ENCODE measurements at places on chromosomes 12 and 14.
A peak's percentile ranks its signal among the peaks of the same experiment; 100 is the strongest.

DNA sequence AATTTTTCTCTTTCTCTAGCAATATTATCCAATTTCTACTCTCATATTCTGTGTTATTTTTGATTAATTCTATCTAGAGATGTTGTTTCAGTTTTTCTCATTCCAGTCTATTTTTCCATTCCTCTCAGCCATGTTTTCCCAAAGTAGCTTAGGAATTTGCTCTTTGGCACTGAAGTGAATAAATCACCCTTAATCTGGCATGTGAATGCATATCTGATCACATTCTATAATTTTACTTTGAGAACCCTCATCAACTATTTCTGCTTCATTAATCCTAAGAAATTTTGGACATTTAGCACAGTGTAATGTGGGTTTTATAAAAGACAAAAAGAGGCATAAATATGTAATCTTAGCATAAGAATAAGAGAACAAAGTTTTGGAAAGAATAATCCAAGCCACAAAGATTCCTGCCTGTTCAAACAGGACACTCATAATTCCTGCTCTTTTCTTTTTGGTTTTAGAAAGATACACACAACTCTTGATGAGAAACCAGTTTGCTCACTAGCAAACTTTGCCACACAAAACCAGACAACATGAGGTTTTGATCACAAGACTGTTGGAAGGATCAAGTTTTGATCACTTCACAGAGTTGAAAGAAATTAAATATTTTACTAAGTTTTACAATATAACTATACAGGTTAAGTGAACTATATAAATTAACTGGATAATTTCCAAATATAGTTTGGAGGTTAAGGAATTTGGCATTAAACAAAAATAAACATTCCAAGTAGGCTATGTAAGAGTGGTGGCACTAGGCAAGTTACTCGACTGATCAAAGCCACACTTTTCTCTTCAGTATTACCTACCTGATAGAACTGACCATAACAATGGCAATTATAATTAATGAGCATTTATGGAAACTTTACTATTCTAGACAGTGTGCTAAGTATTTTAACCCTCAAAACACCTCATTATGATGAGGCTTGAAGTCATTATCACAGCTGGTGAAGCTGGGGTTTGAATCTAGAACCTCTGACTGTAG is 226.6 kb upstream of the TMTC1 start:
- DNase-seq: no peak

- DNase-seq: peak; percentile 31
These were observed 646 bp downstream of the ST8SIA1 start for GRCh38 chr12:22333713-22334409.

DNA sequence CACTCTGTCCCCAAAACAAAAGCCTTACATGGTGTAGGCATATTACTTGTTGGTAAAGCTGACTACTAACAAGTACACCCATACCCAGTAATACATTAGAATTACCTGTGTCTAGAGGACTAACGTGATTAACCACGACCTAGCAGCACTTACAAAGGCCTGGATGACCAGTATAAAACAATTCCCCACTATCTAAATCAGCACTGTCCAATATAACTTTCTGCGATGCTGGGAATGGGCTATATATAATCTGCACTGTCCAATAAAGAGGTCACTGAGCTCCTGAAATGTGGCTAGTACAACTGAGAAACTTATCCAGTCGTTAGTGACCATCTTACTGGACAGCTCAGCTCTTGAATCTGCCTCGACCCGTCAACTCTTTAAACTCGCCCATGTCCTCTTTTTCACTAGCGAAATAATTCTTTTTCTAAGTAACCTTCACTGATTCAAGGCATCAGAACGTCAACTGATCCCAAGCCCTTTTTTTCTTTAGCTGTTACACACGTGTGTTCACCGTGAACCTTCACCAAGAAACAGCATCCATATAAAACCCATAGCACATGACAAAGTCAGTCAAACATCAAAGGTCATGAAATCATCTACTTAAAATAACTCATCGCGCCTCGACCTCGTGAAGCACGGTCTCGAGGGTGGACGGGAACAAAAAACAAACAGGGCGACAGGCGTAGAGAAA is 905 bp upstream of the CIPC start:
- peak; percentile 66 for DNase-seq

DNA sequence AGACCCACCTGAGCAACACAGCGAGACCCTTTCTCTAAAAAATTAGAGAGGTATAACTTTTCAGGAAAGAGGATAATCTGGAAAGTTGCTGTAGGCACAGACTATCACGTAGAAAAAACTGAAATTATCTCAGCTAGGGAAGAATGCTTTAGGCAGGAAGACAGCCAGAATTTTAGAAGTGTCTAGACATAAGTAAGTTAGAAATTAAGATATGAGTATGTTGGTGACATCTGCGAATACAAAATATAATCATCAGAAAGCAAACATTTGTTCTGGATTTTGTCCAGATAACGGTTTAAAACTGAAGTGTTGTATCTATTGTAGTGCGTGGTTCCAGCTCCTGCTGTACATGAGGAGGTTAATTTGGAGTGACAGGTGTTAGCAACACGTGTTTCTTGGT is 123.2 kb downstream of the FBXL14 start:
- DNase-seq: no peak

GRCh38 chr12:76249501-76249900 is 98.7 kb downstream of the BBS10 start:
- no peak for DNase-seq

- DNase-seq: peak; percentile 41
These were observed 444.6 kb upstream of the CCDC196 start for GRCh38 chr14:66041582-66041981.

GRCh38 chr12:52916216-52916615 is 11.3 kb upstream of the KRT8 start:
- DNase-seq: no peak

- DNase-seq: no peak
These were observed 53.9 kb downstream of the ANAPC7 start for GRCh38 chr12:110349514-110350151.

GRCh38 chr12:92467886-92468285 is 234.9 kb upstream of the PLEKHG7 start:
- DNase-seq: no peak

GRCh38 chr12:121453629-121454028 is 53.7 kb downstream of the RNF34 start:
- no peak for DNase-seq

GRCh38 chr14:99320105-99320572 is 48.1 kb upstream of the BCL11B start:
- peak; percentile 73 for DNase-seq

- DNase-seq: no peak
These were observed 465.5 kb upstream of the ATP2B1 start for GRCh38 chr12:90174198-90174510.

GRCh38 chr14:60164712-60165546 is at the start of gene DHRS7:
Gene DHRS7 (minus strand): TSS chr14:60165398. CDS start chr14:60165309, 89 bp downstream.
- DNase-seq: no peak

GRCh38 chr14:98144964-98145363 is 1127.0 kb downstream of the BCL11B start:
- no peak for DNase-seq

- peak; percentile 84 for DNase-seq
These were observed 36.6 kb upstream of the PIK3C2G start for GRCh38 chr12:18224745-18225144.

DNA sequence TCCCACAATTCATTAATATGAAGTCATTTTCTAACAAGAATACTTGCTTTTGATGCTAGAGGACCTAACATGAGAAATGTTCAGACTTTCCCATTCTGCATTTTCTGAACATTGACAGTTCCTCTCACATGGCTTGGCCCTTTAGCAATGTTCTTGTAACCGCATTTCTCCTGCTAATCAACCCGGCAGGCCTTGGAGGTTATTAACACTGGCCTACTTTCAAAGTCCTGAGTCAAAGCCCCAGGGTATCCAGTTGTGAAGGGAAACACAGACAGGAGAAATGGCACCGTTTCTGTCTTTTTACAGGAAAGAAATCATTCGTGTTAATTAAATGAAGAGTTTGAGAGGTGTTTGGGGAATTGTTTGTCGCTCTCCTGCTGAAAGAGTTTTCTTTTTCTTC is 446.5 kb upstream of the MIS18BP1 start:
- no peak for DNase-seq

DNA sequence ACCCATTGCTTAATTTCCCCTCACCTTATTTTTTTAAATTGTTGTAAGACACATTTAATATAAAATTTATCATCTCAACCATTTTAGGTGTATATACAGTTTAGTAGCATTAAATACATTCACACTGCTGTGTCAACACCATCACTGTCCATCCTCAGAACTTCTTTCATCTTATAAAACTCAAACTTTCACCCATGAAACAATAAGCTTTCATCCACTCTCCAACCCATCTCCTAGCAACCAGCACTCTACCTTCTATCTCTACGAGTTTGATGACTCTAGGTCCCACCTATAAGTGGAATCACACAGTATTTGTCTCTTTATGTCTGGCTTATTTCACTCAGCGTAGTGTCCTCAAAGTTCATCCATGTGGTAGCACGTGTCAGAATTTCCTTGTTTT is 75.5 kb downstream of the TBX3 start:
- DNase-seq: no peak

- no peak for DNase-seq
These were observed 14.3 kb downstream of the MAP3K12 start for GRCh38 chr12:53484686-53485575.

DNA sequence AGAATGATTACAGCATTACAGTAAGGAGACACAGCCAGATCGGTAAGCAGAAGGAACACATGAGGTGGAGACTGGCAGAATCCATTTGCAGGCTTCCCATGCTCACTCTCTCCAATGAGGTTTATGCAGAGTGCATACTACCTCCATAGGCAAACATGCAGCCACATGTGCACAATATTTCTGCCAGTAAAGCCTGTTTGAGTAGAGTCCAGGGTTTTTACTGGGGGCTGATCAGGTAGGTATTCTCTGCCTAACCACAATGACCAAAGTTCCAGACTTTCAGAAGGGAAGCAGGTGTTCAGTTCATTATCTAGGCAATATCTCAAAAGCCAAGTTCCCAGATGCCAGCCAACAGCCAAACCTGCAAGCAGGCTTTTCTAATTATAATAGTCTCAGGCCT is 31.1 kb downstream of the INTS13 start:
- DNase-seq: no peak

- no peak for DNase-seq
These were observed 20.2 kb upstream of the CLEC4D start for GRCh38 chr12:8493084-8493483.

- peak; percentile 53 for DNase-seq
These were observed 1.3 kb downstream of the ARID4A start for GRCh38 chr14:58299401-58300330.

DNA sequence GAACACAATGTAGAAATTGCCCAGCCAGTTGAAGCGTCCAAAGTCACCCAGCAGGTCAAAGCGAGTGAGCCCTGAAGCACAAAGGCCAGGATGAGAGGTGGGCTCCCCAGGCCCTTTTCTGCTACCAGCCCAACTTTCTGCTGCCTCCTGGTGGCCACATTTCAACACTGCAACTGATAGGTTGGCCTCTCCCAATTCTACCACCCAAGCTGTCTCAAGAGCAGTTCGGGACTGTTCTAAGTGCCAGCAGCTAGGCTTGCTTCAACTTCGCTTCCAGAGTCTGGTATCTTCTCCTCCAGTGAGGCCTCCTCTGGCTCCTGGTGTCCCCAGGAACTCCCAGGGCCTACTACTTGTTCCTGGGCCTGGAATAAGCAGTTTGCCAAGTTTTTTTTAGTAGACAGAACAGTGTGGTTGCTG is 3.4 kb upstream of the DHH start:
- DNase-seq: peak; percentile 66

DNA sequence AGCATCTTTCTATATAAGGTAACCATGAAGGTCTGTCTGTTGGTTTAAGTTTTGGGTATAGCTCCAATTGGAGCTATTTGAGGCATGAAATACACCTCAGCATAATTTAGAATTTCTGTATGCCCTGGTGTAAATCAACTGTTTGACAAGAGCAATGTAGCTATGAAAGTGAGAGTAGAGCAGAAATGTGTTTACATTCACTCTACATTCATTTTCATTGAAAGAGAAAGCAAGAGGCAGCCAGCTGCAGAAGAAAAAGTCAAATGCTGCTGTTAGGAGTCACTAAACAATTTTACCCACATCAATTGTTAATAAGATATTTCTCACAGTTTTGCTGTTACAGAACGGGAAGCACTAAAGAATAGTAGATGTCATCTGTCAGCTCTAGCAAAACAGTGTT is 252.5 kb downstream of the SLC6A15 start:
- no peak for DNase-seq

GRCh38 chr12:109752117-109753053 is 38.8 kb downstream of the FAM222A start:
- no peak for DNase-seq

DNA sequence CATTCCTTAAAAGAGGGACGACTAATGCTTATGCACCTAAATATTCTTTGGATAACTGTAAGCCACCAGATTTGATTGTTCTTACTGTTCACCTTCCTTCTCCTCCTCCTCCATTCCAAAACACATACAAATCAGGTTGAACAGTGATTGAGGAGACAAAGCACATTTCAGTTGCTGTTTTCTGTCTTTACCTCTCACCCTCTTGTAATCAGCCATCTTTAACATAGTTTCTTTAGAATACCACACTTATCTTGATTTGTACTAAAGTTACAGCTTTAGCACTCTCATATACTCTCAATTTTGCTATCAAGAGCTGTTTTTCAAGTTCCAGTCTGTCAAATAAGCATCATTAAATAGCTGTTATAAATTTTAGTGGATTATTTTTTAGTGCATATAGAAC is 338.3 kb upstream of the RGS6 start:
- no peak for DNase-seq

DNA sequence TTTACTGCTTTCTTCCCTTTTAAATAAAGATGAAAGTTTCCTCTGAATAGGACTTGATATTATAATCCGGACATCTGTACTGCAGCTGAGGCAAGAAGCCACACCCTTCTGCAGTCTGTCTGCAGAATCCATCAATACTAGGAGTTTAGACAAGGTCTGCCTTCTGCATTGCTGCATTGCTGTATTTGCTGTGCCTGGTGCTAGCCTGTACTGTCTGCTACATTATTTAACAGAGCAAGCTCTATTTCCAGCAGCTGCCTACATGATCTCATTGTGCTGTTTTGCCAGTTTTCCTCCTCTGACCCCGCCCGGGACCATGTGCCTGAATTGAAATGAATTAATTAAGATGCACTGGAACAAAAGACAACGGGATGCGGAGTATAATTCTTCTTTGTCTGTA is 1.7 kb downstream of the TUBA1A start:
- DNase-seq: peak; percentile 84

GRCh38 chr14:89956661-89957009 is 908 bp downstream of the TDP1 start:
- DNase-seq: peak; percentile 67

GRCh38 chr14:36518031-36518585 is 1.9 kb downstream of the NKX2-1 start:
- peak; percentile 44 for DNase-seq

DNA sequence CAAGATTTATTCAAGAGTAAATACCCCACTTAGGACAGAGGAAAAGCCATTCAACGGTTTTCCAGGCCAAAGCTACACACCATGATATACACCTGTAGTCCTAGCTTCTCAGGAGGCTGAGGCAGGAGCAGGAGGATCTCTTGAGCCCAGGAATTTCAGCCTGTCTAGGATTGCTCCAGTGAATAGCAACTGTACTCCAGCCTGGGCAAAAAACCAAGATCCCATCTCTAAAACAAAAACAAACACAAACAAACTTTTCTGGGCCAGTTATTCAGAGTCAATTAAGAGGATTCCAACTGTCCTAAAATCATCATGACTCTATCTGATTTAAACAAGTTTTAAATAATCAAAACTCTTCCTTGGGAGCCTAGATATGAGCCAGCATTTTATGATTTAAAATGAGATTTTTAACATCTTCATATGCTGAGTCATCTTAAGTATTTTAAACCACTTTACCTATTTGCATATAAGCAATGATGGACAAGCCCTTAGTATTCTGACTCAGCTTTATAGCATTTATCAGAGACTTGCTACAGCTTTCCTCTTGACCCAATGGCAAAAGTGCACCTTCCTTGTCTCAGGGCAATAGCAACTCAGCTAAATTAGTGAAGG is 77.1 kb downstream of the KCNMB4 start:
- no peak for DNase-seq
